ENCODE measurements at places on chromosomes 11 and 22. TPM values are rescaled to one million over a fixed set of nuclear protein-coding genes. Genes with fewer than 3 reads are reported as not detected.

Gene C22orf23
- 0.30 TPM for total RNA-seq

Gene MMP8
- total RNA-seq = not detected

Gene SLC37A4
- 10.4 TPM for total RNA-seq

Gene MN1
- total RNA-seq = 3.0 TPM

Gene SCN3B
- total RNA-seq = 0.23 TPM

Gene INPP5J
- total RNA-seq = 0.73 TPM

Gene GALR3
- total RNA-seq = not detected

Gene DLAT
- total RNA-seq = 27.0 TPM

Gene FAM111B
- total RNA-seq = 7.7 TPM

Gene C11orf21
- not detected for total RNA-seq

Gene LRRC74B
- total RNA-seq = not detected

Gene FOLR3
- not detected for total RNA-seq

Gene IL17REL
- total RNA-seq = not detected

Gene DDIAS
- 18.2 TPM for total RNA-seq

Gene DAGLA
- 5.5 TPM for total RNA-seq

Gene ROBO4
- total RNA-seq = not detected

Gene TOP3B
- 14.0 TPM for total RNA-seq

Gene HEPN1
- total RNA-seq = not detected

Gene SLC16A8
- not detected for total RNA-seq

Gene CCDC81
- total RNA-seq = 0.17 TPM

Gene APOL5
- not detected for total RNA-seq

Gene MS4A6A
- total RNA-seq = not detected

Gene DDI1
- not detected for total RNA-seq

Gene OR4B1
- total RNA-seq = not detected

Gene RIC3
- 0.95 TPM for total RNA-seq

Gene MYOD1
- total RNA-seq = not detected

Gene OR56A1
- total RNA-seq = not detected

Gene BCO2
- total RNA-seq = 0.79 TPM

Gene SCO2
- 3.2 TPM for total RNA-seq

Gene SLC5A1
- total RNA-seq = not detected

Gene OR51B2
- not detected for total RNA-seq

Gene HOATZ
- total RNA-seq = not detected

Gene EIF4G2
- total RNA-seq = 586 TPM

Gene HTR3B
- total RNA-seq = not detected

Gene EHBP1L1
- 46.0 TPM for total RNA-seq

Gene SMIM35
- not detected for total RNA-seq

Gene PHLDA2
- total RNA-seq = 156 TPM

Measured in A549 treated with CpdA at 1 μM for 4 hours (cell line).